ENCODE measurements at places on chromosomes 7 and 10.

DNA sequence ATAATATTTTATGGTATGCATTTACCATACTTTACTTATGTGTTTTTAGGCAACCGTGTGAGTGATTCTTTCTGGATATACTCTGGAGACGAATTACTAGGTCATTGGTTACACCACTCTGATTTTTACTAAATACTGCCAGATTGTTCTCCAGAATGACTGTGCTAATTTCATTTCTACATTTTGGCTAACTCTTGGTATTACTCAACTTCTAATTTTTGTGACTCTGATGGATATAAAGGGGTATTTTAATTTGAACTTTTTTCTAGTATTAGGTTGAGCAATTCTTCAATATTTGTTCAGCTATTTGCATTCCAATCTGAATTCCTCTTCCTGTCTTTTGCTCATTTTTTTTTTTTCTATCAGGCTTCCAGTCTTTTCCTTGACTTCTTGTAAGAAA lies 223.6 kb downstream of the MDFIC start:
- no peak for DNase-seq

DNA sequence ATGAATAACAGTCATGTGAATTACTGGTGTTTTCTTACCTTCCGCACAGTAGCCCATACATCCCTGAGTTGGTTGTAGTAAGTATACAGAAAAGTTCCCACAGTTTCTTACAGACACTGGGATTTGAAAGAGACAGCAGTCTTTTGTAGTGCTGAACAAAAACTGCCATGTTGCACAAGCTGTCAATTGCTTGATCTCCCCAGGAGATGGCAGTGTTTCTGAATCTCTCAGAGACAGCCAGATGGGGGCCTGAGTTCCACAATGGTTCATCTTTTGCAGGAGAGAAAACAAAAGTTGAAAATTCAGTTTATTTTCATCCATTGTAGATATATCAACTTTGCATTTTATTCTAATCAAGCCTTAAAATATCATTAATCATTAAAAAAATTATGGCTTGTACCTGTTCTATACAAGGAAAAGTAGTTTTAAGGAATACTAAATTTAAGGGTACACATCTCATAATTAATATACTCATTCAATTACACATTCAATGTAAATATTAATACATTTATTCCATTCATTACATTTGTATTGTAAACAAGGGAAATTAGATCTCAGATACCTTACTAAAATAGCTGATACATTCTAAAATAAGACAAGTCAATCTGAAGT lies 14.5 kb downstream of the VWDE start:
- no peak for DNase-seq

DNA sequence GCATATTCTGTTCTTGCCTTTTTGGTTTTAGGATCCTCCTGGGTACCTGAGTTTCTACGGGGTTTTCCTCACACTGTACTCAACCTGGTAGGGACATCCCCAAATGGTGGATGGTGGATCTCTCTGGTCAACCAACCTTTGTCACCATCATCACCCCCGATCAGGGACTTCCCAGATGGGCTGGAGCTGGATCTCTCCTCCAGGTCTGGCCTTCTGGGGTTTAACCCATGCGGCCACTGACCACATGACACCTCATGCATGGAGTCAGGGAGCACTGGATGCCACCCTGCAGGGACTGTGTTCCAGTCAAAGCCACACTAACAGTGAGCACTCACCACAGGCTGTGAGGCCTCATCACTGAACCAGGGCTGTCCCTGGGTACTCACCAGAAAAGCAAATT lies 80.0 kb downstream of the CELF2 start:
- DNase-seq = no peak

- DNase-seq = no peak
These were observed 117.5 kb upstream of the UNC5B start for GRCh38 chr10:71094712-71095390.

DNA sequence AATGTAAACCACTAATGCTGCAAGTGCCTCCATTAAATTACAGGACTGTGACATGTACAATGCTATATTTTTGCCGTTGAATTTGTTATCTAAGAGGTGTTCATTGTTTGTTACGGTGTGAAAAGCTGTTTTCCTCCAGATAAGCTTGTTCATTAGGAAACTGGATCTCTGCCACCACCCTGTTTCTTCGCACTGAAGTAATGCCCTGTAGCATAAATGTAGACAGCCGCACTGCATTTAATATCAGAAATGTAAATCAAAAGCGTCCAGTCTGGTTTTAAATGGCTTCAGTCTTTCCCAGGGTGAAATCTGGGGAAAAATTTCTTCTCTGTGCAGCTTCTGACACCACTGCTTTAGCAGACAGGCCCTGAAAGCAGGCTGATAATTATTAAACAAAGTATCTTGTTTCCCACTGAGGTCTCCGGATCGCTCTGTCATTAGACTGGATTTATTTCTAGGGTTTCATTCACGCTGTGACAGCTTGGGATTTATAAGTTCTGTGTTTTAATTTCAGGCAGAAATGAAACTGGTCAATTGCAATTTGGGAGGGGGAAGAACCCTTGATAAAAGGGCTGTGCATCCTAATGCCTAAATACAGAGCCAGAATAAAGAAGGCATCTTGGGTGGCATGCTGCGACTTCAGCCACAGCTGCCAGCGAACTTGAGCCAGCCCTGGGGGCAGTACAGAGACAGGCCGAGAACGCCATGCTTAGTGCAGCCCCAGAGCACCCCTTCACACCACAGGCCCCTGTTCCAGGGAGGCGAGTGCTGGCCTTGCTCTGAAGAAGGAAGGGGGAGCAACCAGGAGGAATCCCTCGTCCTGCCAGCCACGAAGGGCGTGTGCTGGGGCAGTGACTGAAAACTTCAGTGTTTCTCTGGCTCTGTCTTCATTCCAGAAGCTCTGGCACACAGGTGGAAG lies 547.7 kb upstream of the GALNT17 start:
- no peak for DNase-seq

DNA sequence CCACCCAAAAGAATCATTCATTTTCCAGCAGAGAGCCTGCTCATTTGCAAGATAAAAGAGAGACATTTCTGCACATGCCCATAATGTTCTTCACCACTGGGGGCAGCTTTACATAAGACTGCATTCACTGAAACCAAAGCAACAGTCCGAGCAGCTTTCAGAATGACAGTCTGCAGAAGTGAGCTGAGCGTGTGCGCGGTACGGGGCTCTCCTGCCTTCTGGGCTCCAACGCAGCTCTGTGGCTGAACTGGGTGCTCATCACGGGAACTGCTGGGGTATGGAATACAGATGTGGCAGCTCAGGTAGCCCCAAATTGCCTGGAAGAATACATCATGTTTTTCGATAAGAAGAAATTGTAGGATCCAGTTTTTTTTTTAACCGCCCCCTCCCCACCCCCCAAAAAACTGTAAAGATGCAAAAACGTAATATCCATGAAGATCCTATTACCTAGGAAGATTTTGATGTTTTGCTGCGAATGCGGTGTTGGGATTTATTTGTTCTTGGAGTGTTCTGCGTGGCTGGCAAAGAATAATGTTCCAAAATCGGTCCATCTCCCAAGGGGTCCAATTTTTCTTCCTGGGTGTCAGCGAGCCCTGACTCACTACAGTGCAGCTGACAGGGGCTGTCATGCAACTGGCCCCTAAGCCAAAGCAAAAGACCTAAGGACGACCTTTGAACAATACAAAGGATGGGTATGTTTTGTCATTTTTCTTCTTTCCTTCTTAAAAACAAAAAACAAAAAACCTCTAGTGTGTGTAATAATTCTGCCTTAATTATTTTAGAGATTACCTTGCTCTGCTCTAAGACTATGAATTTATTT lies at the start of gene LRRTM3:
LRRTM3 (plus strand) TSS at position 141 of the 820 bp plus-strand sequence.
- DNase-seq = peak; percentile 68

GRCh38 chr7:19407270-19407669 lies 262.0 kb upstream of the FERD3L start:
- DNase-seq = no peak

DNA sequence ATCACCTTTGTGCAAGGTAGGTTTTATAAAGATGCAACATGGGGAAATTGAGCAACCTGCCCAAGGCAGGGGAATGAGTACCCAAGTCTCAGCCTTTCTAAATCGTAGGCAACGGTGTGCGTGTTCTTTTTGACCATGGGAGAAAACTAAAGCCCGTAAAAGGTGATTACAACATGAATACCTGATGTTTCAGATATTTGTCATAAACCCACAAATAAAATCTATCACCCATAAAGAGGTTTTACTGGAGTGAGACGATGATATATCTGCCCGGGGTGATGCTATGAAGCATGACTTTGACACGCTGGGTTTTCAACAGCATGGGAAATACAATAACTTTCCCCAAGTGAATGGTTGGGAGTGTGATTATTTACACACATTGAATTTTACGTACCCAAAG lies 406.3 kb upstream of the KLF6 start:
- no peak for DNase-seq

GRCh38 chr10:5945561-5946418 lies 31.6 kb downstream of the IL15RA start:
- peak; percentile 36 for DNase-seq

DNA sequence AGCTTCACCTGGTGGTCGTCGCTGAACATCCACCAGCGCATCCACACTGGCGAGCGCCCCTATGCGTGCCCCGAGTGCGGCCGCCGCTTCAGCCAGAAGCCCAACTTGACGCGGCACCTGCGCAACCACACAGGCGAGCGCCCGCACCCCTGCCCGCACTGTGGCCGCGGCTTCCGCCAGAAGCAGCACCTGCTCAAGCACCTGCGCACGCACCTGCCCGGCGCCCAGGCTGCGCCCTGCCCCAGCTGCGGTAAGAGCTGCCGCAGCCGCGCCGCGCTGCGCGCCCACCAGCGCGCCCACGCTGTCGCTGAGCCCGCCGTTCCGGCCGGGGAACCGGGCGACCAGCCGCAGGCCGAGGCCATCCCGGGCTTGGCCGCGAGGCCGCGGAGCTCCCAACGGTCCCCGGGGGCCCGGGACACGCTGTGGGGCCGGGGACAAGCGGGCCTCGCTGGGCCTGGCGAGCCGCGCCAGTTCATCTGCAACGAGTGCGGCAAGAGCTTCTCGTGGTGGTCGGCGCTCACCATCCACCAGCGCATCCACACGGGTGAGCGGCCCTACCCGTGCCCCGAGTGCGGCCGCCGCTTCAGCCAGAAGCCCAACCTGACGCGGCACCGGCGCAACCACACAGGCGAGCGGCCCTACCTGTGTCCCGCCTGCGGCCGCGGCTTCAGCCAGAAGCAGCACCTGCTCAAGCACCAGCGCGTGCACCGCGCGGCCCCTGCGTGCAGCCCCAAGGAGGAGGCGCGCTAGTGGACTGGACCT lies 18.4 kb downstream of the ZNF775 start:
- no peak for DNase-seq

- DNase-seq = peak; percentile 34
These were observed 40.3 kb downstream of the YKT6 start for GRCh38 chr7:44240983-44241510.

GRCh38 chr7:134888141-134888740 lies 98.1 kb upstream of the AGBL3 start:
- DNase-seq = no peak

DNA sequence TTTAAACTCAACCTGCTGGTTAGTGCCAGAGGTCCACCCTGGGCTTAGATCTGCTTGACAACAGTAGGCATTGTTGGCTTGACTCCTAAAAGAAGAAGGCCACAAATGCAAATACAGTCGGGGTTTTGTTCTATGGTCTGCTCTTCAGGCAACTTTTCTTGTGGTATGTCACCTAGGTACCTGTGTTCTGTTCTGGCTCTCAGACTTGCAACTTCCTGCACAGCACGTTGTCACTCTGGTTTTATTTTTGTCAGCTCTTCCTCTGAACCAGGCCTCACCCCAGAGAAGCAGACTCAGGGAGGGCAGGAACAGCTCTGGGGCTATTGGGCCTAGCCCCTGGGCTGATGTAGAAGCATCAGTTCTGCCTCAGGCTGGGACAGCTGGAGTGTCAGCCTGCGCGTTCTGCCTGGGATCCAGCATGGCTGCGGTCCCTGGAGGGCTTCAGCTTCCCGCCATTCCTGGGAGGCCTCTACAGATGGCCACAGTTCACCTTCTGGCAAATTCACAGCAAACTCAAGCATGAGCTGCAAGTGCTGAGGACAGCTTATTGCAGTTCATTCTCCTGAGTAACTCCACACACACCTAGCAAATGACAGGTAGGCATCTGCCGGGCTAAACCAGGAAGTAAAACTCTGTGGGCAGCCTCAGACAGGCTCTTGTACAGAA lies 11.0 kb upstream of the PDCD4 start:
- DNase-seq = no peak

Measured in retinal pigment epithelial cell (primary cell).